CD4-positive, alpha-beta T cell treated with Interleukin-12 subunit alpha and Interleukin-12 subunit beta, for 1 hour (primary cell): ENCODE measurements at places on chromosomes 2 and 18.

GRCh38 chr2:8078705-8079104 lies 603.2 kb upstream of the ID2 start:
- no peak for DNase-seq

GRCh38 chr18:74942319-74942910 lies 266.5 kb downstream of the PTGR3 start:
- DNase-seq: peak; percentile 17

DNA sequence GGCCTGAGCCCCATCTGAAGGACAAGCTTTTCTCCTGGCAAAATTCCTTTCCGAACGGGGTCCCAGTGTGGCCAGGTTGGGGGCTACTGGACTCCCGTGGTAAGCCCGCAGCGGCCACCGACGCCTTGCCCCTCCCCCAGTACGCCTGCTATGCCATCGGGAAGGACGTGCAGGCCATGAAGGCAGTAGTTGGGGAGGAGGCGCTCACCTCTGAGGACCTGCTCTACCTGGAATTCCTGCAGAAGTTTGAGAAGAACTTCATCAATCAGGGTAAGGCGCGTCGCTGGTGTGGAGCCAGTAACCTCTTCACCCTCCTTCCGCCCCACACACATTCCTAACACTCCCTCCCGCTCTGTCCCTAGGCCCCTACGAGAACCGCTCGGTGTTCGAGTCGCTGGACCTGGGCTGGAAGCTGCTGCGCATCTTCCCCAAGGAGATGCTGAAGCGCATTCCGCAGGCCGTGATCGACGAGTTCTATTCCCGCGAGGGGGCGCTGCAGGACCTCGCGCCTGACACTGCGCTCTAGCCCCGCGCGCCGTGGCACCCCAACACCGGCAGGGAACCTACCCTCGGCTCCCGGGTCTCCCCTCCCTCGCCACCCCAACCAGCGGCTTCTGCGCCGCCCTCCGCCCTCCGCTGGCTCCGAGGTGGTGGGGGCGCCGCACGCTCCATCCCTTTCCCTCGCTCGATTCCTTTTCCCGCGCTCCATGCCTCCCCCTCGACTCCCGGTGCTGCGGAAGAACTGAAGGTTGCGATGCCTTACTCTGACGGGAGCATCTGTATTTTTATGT lies 13.6 kb upstream of the ANKRD53 start:
- DNase-seq: peak; percentile 86

DNA sequence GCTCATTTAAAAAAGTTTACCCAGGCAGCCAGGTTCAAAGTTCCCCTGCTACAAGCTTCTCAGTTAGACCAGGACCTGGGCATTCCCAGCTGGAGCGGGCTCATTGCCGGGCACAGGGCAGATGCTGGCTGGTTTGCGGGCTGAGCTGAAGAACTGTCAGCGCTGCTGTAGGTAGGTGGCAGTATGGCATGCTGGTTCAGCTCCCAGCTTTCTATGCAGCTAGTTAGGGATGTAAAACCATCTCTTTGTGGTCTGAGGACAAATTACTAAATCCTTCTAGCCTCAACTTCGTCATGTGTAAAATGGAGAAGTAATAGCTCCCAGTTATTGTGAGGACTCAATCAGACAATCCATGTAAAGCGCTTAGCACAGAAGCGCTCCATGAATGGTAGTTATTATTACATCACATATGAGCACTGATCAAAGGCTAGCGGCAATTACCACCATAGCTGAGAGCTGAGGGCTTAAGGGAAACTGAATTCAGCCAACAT lies 2.4 kb upstream of the LDLRAD4 start:
- peak; percentile 59 for DNase-seq

- DNase-seq: no peak
Observed at GRCh38 chr2:223260681-223261080, 208.7 kb downstream of the KCNE4 start.

- no peak for DNase-seq
Observed at GRCh38 chr2:163553601-163554000, 182.2 kb downstream of the FIGN start.

- DNase-seq: no peak
Observed at GRCh38 chr2:156309167-156309566, 23.4 kb downstream of the NR4A2 start.

GRCh38 chr2:139805441-139805840 lies 1025.3 kb upstream of the NXPH2 start:
- no peak for DNase-seq

- DNase-seq: no peak
Observed at GRCh38 chr2:113602869-113603466, 24.1 kb upstream of the RABL2A start.

DNA sequence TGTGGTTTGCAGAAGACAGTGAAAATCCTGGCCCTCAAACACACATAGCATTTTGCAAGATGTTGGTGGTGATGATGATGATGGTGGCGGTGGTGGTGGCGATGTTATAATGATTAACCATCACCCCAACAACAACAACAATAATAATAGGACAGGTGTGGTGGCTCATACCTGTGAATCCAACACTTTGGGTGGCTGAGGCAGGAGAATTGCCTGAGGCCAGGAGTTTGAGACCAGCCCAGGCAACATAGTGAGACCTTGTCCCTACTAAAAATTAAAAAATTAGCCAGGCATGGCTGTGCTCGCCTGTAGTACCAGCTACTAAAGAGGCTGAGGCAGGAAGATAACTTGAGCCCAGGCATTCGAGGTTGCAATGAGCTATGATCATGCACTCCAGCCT lies 3.8 kb downstream of the VIT start:
- no peak for DNase-seq

DNA sequence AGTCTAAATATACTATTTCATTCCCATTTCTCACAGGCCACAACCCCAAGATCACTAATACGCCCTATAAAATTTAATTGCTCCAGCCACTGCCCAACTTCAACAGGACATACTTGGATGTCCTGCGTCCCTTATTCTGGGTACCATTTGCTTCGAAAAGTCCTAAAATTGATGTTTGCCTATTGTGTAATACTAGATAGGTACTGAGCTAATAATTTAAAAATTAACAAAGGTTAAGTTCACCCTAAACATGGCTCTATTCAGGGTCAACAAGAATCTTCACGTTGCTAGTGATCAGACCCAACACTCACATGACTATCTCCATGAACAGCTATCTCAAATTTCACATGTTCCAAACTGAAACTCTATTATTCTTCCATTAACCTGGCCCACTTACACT lies 296.4 kb upstream of the RND3 start:
- no peak for DNase-seq

DNA sequence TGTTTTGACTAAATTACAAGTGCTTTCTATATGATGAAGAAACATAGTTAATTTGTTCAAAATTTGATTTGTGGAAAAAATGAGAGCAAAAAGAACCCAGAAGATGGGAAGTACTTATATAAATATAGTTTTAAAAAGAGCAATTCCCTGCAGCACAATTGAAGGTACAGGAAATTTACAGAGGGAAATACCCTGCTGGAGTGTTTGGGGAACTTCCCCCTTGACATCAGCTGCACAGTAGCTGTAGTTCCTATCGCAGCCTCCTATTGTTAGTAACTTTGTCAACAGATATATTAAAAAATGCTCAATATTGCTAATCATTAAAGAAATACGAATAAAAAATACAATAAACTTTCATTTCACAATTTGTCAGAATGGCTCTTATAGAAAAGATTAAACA lies 1118.8 kb upstream of the ZEB2 start:
- DNase-seq: no peak

- DNase-seq: no peak
Observed at GRCh38 chr2:9110893-9111569, 95.6 kb upstream of the ASAP2 start.

GRCh38 chr2:10383960-10384734 lies 64.0 kb downstream of the ODC1 start:
- no peak for DNase-seq

DNA sequence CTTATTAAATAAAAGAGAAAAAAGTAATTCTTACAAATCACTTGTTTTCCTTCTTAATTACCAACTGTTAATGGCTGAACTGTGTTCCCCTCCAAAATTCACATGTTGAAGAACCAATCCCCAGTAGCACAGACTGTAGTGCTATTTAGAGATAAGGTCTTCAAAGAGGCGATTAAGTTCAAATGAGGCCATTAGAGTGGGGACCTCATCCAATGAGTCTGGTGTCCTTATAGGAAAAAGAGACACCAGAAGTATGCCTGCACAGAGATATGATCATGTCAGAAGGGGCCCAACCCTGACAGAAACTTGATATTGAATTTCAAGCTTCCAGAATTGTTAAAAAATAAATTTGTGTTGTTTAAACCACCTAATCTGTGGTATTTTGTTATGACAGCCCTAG lies 89.8 kb downstream of the MEMO1 start:
- DNase-seq: no peak

GRCh38 chr18:11072632-11073031 lies 76.7 kb downstream of the PIEZO2 start:
- no peak for DNase-seq

DNA sequence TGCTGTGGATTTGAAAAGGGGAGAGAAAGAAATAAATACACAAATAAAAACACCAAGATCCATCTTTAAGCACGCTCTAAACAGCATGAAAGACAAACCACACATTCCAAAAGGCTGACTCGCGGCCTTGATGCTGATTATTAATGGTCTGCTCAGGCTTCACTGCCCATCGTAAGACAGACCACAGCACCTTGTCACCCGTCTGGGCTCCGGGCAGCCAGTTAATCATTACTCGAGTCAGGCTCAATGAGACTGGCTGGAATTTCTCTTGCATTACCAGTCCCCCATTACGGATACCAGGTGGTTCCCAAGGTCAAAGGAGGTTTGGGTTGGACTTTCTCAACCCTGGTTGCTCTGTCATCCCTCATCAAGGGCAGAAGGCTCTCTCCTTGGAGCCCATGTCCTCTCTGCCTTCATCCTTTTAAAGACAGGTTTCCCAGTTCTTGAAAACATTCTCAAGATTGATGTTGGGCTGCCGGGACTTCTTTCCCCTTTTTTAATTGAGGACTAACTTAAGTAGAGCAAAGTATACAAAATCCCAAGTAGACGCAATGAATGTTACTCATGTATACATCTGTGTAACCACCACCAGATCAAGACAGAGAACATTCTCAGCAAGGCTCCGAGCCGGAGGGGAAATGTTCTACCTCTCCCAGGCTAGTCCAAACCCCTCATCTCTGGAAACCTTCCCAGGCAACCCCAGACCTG lies 8.1 kb downstream of the SMAD7 start:
- peak; percentile 0 for DNase-seq

GRCh38 chr2:44620189-44620990 lies 258.6 kb downstream of the CAMKMT start:
- no peak for DNase-seq

DNA sequence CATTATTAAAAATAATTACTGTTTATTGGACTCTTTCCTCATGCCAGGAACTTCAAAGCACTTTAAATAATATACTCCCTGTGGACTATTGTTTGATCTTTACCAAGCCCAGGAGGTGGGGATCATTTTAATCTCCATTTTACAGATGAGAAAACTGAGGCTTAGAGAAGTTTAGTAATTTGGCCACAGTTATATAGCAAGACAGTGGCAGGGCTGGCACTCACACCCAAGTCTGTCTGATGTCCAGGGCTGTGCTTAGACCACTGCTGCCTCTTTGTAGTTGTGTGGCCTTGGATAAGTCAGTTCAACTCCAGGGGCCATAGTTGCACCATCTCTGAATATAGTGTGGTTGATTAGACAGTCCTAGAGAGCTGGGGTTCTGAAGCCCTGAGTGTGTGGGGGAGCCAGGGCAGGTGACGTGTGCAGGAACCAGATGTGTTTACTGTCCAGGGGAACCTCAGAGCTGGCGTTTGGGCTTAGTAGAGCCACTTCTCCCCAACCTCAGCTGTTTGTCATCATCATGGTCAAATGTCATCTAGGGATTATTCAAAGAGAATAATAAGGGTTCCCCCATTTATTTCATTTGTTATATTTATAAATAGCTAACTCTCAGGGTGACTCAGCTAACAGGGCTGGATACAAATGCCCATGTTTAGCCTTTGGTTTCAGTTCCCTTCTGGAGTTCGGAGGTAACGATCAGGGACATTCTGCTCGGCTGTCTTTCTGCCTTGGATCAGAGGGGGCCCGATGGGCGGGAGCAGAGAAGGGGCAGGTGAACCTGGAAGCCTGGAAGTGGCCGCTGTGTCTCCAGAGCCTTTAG lies 68.0 kb downstream of the BOLA3 start:
- peak; percentile 11 for DNase-seq

DNA sequence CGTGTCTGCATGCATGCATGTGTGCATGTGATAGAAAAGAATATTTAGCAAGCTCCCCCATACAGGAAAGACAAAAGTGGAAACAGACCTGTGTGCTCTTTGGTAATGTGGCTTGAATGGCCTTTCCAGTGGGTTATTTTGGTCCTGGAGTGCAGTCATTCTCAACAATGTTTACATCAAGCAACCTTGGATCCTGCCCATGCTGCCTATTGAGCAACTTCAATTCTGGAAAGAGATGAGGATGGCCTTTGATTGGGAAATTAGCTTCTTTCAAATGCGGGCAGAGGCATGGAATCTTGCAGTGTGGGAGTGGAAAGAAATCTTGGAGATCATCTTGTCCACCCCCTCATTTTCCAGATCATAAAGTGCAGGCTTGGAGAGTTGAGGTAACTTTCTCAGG lies 87.2 kb upstream of the SMAD2 start:
- no peak for DNase-seq

GRCh38 chr18:23648940-23649607 lies 13.6 kb downstream of the ANKRD29 start:
- no peak for DNase-seq

GRCh38 chr2:239558661-239559060 lies 157.8 kb upstream of the HDAC4 start:
- DNase-seq: no peak

DNA sequence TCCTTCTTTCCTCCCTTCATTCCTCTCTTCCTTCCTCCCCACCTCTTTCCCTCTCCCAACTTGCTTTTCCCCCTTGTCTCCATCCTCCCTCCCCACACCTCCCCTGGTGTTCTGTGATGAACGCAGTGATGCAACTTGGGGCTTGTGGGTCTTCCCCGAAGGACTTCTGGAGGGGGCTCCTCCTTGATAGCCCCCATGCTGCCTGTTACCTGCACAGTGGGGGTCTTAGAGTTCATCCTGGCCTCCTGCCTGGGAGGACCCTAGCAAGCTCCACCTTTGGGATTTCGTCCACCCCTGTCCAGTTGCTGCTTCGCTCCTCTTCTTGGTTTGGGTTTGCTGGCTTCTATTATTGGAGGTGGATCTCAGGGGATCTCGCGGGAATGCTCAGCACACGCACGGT lies 43.7 kb upstream of the AFF3 start:
- no peak for DNase-seq

GRCh38 chr18:8942909-8943545 lies 159.5 kb upstream of the NDUFV2 start:
- DNase-seq: no peak

DNA sequence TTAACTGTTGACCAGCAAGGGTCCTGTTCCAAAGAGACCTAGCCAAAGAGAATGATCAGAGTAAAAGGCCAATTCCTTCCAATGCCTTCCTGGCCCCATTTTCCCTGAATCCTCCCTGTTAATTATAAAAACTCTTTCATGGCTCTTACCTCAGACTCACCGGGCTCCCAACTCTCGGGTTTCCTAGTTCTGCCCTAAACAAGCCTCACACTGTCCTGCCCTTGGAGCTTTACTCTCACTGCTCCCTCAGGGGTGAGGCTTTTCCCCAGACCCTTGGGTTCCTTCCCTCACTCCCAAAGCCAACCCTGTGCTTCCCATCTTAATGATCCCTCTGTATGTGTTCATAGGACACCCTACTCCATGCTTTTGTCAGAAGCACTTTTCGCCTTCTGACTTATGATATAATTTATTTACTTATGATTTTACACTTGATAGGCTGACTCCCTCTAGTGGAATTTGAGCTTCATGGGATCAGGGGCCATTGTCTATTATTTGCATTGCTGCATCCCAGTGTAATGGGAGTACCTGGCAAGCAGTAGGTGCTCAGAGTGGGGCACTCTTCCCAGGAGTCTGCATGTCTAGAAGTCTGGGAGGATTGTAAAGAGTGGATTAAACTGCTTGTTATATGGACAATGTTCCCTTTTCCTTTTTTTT lies 29.9 kb upstream of the ZNG1B start:
- no peak for DNase-seq
